ENCODE measurements at places on chromosomes 5 and 9.

- no peak for DNase-seq
These were observed 51.8 kb downstream of the EHMT1 start for GRCh38 chr9:137670391-137671195.

DNA sequence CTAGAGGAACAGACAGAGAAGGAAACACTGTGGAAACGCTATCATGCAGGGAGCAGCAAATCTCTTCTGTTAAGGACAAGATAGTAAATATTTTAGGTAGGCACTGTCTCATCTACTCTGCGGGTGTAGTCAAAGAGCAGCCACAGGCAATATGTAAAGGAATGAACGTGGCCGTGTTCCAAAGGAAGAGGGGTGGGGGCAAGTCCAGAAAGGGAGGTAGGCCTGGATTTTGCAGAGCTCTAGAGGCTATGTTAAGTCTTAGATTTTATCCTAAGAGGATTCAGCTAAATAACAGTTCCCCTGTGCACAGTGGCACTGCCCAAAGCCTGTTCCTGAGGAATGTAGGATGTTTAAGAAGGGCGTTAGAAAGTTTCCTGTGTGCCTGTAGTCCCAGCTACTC is 161.6 kb downstream of the ACTL7B start:
- DNase-seq = no peak

DNA sequence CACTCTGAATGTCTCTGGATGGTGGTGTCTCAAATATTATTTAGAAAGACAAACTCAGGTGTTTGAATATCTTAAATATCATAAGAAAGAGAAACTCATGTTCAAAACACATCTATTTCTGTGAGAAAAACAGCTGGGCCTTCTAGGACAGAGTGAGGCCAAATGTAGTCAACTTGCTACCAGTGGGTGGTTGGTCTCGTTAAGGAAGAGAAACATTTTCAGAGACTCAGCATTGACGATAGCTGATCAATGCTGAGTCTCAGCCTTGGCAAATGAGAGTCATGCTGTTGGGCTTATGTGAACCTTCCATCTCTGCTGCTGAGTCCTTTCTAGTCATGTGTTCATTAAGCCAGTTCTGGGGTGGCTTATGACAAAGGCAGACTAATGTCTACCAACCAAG is 418.0 kb downstream of the CETN3 start:
- DNase-seq = no peak

DNA sequence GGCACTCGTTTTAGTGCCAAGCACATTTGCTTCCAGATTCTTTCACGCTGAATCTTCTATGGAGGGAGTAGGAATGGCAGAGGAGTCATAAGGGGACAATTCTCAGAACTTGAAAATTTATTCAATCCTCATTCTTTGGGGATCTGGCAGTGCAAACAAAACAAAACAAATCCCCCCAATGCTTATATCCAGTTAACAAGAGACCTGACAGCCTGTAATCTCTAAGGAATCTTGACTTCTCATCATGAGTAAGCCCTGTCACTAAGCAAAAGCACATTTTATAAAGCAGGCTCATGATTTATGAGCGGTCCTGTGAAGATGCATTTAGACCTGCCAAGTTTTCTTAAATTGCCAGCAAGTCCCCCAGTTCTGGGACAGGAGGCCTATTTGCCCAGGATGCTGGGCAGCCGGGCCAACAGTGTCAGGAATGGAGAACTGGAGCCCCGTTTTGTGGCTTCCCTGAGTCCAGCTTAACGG is 513.9 kb downstream of the CTNND2 start:
- no peak for DNase-seq

- DNase-seq = no peak
These were observed 43.0 kb upstream of the SHB start for GRCh38 chr9:38112049-38112448.

- no peak for DNase-seq
These were observed 69.4 kb upstream of the DAB2IP start for GRCh38 chr9:121581786-121582600.

- no peak for DNase-seq
These were observed 107.2 kb downstream of the PDE4D start for GRCh38 chr5:59786334-59786805.

DNA sequence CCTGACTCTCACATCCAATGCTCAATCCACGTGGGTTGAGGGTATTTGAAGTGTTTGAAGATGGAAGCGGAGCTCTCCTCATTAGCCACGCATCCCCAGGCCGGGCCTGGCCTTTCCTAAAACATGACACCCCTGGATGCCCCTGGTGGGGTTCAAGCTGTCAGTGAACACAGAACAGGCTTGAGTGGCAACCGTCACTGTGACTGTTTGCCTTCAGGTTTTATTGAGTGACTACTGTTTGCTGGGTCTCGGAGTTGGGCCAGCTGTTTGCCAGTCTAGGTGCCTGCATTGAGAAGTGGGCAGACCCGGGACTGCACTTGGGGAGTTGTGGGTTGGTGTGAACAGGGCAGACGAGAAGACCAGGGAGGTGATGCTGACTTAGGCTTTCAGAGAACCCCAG is 7.8 kb upstream of the OLFM1 start:
- DNase-seq = no peak

DNA sequence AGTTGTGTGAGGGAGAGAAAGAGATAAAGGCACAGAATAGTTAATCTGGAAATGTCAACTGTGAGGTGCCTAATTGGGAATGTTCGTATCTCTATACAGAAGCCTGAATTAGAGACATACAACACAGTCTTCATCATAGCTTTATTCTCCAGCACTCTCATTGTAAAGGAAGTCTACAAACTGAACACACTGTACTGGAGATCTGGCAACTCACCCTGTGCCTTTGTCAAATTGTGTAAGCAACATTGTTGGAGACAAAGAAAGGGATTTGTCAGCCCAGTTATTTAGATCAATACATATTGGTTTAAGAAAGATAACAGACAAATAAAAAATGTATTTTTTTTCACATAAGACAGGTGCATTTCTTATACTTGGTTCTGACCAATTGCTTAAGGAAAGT is 832.9 kb upstream of the DMAC1 start:
- DNase-seq = no peak

DNA sequence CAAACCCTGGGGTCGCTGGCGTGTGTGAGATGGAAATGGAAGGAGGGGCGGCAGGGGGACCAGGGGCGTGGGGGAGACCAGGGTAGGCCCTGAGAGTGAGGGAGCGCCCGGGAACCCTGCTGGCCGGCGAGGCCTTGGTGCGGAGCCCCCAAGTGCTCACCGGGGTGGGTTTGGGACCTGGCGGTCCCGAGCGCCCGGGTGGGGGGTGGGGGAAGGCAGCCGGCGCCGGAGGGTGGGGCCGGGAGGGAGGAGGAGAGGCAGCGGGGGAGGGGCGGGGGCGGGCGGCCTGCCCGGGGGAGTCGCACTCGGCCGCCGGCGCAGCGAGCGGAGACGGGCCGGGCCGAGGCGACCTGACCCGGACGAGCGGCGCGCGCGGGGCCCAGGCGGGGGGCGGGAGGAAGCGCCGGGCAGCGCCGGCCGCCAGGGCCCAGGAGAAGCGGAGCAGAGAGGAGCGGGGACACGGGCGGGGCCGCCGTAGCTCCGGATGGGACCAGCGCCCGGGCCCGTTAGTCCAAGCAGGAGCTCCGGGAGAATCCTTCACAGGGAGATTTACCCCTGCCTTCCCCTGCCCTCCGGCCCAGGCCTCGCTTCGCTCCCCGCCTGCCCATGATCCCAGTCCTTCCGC is at the start of gene NPR2:
Gene NPR2, plus strand, starts transcription at position 295 of the 625 bp plus-strand sequence. CDS start 818 bp downstream, outside the sequence.
- DNase-seq = no peak

DNA sequence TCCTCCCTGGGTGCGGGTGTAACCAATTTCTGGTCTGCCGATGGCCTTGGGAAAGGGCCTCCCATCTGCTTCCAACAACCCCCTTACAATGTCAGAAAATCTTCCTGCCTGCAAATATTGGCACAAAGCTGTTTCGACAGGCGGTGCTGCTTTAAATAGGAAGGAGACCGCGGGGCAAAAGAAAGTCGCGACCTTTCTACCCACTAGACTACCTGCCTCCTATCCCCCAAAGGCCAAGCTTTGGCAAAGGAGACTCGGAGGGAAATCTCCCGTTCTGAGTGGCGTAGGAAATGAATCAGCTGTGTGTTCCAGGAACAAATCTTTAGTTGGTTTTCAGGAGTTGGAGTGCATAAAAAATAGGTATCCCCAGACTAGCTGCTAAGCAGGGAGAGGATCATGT is 36.8 kb upstream of the NFIB start:
- no peak for DNase-seq
